A549 (cell line): ENCODE measurements at places on chromosomes 2 and 18.

- DNase-seq, result peak; percentile 68
These were observed 185.7 kb downstream of the MTCL1 start for GRCh38 chr18:8890957-8891464.

DNA sequence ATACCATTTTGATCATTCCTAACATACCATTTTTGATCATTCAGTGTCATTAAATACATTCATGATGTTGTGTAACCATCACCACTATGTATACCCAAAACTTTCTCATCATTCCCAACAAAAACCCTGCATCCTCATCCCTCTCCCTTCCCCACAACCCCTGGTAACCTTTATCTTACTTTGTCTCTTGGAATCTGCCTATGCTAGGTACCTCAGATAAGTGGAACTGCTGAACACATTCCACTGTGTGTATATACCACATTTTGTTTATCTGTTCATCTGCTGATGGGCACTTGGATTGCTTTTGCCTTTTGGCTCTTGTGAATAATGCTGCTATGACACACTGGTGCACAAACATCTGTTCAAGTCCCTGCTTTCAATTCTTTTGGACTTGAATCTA, 83.8 kb upstream of the TFCP2L1 start:
- no peak for DNase-seq

GRCh38 chr2:49831698-49832367, 677.5 kb upstream of the FSHR start:
- DNase-seq, result no peak

- DNase-seq, result peak; percentile 69
These were observed 51.5 kb downstream of the HAUS1 start for GRCh38 chr18:46155641-46156051.

GRCh38 chr2:88857951-88858411, 166.5 kb downstream of the RPIA start:
- DNase-seq, result peak; percentile 6

DNA sequence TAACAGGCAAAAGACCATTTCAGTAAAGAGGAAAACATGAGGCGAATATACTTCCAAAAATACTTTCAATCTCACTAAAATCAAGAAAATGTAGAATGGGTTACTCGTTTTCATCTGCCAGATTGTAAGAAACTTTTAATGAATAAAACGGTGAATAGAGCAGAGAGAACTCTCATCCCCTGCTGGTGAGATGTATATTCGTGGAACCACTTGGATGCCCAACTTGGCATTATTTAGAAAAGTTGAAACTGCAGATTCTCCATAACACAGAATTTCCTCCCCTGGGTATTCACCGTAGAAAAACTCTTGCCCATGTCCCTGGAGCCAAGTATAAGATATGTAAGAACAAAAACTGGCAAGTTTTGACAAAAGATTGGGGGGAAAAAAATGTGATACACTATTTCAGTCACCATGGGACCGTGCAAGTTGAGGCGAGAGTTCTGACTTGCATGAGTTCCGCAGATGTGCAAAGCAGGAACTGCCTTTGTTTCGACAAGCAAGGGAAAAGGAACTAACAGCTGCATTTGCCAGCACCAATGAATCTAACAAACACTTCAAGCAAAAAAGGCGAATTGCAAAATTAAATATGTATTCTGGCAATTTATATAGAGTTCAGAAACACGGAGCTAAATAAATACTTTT, 14.8 kb downstream of the TIMM21 start:
- DNase-seq, result no peak

DNA sequence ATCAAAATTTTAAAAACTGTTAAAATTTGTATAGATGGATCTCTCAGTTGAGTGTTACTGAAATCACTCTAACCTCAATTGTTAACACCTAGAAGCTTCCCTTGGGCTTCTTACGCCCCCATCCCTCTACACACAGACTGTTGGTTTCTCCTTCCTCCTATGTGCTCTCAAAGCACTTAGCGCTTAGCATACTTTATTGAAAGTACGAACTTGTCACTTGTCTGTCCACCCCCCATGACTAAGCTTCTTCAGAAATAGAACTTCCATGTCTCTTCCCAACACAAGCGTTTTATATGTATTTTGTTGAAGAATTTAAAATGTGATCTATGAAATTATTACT, 441 bp downstream of the MPHOSPH10 start:
- DNase-seq, result no peak
